ENCODE measurements at places on chromosomes 5 and 9.

- peak; percentile 44 for DNase-seq
These were observed 732 bp downstream of the PBX3 start for GRCh38 chr9:125747765-125748445.

- DNase-seq = no peak
These were observed 4.8 kb upstream of the ALDH1B1 start for GRCh38 chr9:38387751-38388150.

- DNase-seq = peak; percentile 36
These were observed 31.0 kb upstream of the FSD1L start for GRCh38 chr9:105416840-105417239.

- DNase-seq = no peak
These were observed 47.2 kb upstream of the TTC23L start for GRCh38 chr5:34791761-34792244.

DNA sequence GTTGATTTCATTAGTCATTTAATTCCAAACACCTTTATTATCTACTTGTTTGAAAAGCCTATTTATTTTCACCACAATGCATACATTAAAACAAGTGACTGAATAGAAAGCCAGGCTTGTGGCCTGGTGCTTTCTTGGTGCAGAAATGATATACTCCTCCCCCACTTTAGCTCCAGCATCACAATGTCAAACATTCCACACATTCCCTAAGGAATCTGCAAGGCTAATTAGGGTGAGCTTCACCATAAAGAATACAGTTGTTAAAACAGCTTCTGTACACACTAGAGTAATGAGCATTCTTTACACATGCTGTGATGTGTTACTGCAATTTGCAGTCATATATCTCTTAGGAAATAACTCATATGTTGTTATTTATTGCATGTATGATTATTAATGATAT lies 705.7 kb downstream of the CETN3 start:
- DNase-seq = no peak

GRCh38 chr5:148660346-148660660 lies 6.0 kb upstream of the HTR4 start:
- no peak for DNase-seq

DNA sequence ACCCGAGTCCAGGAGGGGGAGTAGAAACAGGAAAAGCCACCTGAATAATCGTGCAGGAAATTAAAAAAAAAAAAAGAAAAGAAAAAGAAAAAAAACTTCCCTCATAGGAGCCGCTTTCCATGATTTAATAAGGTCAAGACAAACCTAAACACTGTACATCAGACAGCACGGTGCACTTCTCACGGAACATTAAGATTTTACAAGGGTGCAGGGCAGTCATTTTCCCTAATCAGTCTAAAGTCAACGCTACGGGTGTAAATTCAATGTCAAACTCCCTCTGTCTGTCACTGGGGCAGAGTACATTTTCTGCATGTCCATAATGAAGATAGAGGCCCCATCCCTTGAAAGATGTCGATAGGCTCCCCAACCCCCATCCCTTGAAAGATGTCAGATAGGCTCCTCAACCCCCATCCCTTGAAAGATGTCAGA lies 139.7 kb downstream of the TSSK1B start:
- no peak for DNase-seq

DNA sequence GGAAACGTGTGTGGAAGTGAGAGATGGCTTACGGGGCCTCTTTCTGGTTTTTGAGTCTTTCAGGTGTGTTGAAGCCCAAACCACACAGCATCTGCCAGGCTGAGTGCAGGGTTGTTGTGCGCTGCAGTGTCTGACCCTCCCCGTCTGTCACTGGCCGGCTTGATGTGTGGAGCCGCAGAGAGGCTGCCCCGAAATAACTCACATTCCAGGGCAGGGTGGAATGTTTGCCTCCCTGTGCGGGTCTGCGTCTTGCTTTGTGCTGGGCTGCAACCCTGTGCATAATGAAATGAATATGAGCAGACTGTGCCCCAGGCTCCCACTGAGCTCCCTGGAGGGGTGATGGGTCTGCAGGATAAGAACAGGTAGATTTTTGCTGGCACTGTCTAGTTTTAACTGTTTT lies 9.9 kb upstream of the PLEKHG4B start:
- peak; percentile 10 for DNase-seq

DNA sequence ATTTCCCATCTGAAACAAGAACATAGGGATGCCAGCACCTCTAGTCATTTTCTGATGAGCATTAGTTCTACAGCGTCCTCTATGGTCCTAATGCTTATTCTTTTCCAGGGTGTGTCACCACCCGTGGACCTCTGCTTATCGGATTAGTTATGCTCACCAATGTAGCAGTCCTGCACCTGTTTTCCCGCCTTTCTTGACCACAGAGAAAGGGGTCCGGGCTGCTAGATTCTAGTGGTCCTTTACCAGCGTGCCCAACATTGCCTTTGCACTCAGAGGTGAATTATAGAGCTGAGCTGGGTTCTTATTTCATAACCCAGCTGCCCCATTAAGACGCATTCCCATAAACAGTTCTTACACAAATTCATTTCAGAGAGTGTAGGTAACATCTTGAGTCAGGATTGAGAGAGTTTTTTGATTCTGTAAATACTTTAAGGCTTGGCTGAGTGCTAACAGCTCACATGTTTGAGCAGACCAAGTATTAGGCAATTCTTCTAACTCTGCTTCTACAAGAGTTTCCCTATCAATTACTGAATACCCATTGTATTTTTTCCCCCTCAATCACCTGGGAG lies 2205.1 kb upstream of the C9orf72 start:
- no peak for DNase-seq

GRCh38 chr5:93583768-93584595 lies 960 bp downstream of the NR2F1 start:
- DNase-seq = no peak

DNA sequence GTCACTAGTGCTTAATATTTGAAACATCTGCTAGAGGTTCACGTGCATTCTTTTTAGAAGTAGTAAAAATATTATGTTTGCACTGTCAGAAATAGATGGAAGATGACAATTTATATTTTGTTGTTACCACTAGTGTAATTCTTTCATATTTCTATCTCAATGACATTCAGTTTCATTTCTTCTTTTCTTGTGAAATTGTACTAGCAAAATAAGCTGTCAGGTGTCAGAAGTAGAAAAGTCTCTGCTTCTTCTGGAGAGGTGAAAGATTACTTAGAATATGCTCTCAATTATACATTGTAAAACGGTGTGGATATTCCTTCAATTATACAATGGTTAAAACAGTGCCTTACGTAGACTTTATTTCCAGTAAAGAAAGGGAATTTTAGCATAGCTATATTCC lies 395.4 kb downstream of the CSNK1G3 start:
- no peak for DNase-seq

GRCh38 chr5:90549729-90550275 lies 8.8 kb upstream of the ADGRV1 start:
- no peak for DNase-seq

GRCh38 chr9:36772449-36773403 lies 200.0 kb downstream of the MELK start:
- DNase-seq = no peak

GRCh38 chr5:57858905-57859304 lies 376.3 kb upstream of the ACTBL2 start:
- no peak for DNase-seq

GRCh38 chr9:86434039-86434726 lies 80.0 kb upstream of the TUT7 start:
- DNase-seq = peak; percentile 48

GRCh38 chr5:52564587-52564986 lies 223.1 kb upstream of the ITGA1 start:
- DNase-seq = no peak

- DNase-seq = no peak
These were observed 373.7 kb downstream of the ARL15 start for GRCh38 chr5:53936481-53937352.

GRCh38 chr9:16329671-16330113 lies 540.8 kb downstream of the BNC2 start:
- no peak for DNase-seq

DNA sequence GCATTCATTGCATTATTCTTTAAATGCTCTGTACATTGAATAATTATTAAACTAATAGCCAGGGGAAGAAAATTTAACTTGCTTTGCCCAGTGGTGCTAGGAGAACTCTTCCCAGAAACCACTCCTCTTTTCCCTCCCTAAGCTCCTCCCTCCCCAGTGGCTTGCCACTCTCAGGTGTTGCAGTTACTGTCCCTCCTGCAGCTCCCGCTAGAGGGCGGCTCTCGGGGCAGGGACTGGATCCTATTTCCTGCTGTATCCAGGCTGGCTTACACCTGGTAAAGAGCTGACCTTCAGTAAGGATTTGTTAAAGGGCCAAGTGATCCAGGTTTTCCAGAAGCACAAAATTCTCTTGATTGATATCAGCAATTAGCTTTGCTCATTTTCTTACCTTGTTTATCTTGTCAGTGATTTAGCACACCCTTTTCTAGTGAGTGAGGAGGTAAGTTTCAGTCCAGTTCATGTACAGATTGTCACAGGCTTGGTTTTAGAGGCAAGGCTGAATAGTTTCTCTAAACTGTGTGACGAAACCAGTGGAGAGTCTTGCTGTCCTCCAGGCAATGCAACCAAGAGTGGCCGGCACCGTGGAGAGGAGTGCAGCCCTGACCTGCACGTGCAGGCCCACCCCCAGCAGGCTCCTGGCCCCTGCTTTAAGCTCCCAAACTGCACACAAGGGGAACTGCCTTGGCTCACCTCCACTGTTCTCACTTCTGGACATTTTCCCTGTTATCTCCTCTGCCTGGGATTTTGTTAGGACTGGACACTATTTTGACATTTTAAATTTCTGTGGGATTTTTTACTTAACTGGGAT lies 423.8 kb downstream of the SPOCK1 start:
- DNase-seq = peak; percentile 69

- no peak for DNase-seq
These were observed 136.3 kb downstream of the TMEM232 start for GRCh38 chr5:110590187-110590586.
